ENCODE measurements at places on chromosomes 1 and 21.

GRCh38 chr1:65264197-65264929 lies 45.0 kb upstream of the DNAJC6 start:
- DNase-seq, result peak; percentile 74

- no peak for DNase-seq
Observed at GRCh38 chr1:43747736-43748135, 40.4 kb downstream of the ST3GAL3 start.

- DNase-seq, result no peak
Observed at GRCh38 chr1:196651079-196651478, 764 bp upstream of the CFH start.

DNA sequence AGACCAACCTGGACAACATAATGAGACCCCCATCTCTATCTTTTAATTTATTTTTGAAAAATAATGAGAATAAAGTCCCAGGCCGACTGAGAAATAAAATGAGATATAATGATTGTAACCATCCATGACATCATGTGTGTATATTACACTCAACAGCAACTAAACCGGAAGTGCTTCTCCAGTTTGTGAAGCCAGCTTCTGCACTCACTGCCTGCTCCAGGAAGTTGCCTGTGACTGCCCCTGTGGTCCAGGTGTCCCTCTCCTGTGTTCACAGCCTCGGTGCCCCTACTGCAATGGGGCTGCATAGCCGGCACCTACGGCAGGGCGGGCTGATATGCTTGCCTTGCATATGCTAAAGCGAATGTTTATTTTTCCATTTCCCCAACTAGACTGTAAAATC lies 68.3 kb downstream of the SSBP3 start:
- DNase-seq, result no peak

DNA sequence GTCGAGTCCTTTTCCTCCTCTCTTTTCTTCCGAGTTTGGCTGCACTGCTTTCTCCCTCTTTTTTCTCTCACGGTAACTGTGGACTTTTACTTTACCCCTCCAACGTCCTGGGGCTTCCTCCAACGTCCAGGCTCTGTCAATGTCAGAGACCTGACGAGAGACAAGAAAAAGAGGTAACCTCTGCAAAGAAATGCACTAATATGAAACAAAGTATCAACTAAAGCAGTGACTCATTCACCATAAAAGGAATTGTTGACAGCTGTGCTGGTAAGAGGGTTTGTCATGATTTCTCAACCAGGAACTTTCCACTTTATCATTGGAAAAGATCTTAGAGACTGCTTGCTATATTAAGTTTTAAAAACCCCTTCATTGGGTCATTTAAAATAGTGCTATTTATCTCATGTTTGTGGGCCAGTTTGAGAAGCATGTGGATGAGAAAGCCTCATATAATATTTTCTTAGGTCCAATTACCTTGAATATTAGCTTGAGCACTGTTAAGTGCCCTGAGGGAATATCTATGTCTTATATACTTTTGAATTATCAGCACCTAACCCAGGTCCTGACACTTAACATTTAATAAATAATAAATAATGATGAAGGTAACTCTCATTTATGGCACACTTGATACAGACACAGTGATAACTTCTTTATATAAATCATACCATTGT lies at the start of gene GBP2:
Gene GBP2, minus strand, starts transcription at position 202 of the 668 bp plus-strand sequence. CDS start 4,148 bp downstream, outside the sequence.
- DNase-seq, result no peak

DNA sequence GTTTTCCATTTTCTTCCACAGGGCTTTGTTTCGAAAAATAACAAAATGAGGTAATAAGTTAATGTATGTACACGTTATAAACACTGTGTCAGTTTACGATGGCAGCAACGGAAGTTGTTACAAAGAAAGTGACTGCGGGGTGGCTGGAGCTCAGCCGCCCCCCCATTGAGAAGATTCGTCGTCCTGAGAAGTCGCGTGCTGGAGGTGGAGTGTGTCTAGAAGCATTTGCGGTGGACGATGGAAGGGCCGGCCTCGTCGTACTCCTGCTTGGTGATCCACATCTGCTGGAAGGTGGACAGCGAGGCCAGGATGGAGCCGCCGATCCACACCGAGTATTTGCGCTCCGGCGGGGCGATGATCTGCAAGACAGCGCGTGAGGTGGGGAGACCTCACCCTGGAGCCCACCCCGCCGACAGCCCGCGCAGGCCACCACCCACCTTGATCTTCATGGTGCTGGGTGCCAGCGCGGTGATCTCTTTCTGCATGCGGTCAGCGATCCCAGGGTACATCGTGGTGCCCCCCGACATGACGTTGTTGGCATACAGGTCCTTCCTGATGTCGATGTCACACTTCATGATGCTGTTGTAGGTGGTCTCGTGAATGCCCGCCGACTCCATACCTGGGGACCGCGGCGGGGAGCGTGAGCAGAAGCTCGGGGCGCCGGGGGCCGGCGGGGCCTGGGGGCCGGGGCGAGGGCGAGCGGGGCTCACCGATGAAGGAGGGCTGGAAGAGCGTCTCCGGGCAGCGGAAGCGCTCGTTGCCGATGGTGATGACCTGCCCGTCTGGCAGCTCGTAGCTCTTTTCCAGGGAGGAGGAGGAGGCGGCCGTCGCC lies 2.4 kb downstream of the ACTA1 start:
- no peak for DNase-seq

- no peak for DNase-seq
Observed at GRCh38 chr1:61116421-61116820, 34.1 kb downstream of the NFIA start.

DNA sequence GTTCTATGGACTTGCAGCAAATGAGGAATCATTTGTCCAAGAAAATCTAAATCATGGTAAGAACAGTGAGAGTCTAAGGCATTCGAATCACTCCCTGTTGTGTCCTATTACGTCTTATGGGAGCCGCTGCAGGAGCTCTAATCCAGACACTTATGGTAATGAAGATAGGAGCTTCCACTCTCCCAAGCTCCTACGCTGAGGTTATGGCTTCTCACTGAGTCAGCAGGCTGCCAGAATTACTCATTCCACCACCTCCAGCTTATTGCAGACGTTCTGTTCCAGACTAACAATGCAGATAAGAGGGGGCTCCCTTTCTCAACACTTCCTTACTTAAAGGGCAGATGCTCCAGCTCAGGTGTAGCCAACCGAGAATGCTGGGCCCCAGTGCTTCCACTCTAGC lies 212.6 kb downstream of the GREM2 start:
- DNase-seq, result peak; percentile 4

DNA sequence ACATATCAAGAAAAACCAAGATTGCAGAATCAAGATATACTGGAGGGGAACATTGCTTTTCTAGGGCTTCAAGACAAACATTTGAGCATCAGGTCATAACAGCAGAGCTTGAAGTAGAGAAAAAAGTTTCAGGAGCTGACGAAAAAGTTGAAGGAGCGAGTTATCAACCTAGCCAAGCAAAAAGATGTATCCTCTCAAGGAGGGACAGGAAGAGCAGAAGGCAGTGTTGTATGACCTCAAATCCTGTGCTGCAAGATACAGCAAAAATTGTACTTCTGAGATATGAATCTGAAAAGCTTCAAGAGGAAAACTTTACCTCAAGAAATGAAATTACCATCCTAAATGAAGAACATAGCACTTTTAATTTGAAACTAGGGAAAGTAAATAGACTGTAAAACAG lies 153.1 kb downstream of the AK5 start:
- DNase-seq, result no peak

- DNase-seq, result no peak
Observed at GRCh38 chr21:31912501-31912900, 39.7 kb downstream of the HUNK start.

All from SK-N-DZ (cell line).